ENCODE measurements at places on chromosomes 5 and 9. TPM values are rescaled to one million over a fixed set of nuclear protein-coding genes. Genes with fewer than 3 reads are reported as not detected.
A peak's percentile ranks its signal among the peaks of the same experiment; 100 is the strongest.

GRCh38 chr5:5617024-5617423, 194.5 kb downstream of the ICE1 start:
- DNase-seq, result no peak

DNA sequence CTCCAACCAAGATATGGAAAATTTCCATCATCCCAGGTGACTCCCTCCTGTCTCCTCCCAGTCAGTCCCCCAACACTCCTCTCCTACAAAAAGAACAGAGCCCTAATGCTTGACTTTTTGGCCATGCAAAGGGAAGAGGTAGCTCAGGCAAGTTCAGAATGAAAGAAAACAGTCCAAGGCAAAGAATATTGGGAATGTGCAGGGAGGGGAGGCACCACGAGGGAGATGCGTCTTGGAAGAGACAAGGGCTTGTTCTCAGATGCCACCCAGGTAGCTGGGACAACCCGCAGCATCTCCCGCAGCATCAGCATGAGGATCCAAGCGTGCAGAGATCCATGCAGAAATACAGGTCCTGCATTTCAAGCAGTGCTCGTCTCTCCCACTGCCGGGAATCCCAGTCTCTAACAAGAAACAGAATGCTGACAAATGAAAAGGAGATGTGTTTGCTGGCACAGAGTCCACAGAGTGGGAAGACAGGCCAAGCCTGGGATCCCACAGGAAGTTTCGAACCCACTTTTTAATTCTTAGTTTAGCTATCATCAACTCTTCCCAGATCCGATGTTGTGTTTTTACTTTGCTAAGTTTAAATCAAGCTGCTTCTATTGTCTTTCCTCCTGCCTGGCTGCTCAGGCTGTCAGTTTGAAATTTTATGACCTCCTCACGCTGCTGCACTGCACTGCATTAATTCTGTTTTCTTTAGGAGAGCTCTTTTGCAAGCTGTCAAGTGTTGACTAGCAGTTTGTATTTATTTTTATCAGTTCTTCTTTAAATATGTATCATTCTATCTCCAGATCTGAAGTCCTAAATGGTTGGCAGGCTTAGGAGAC, 86.8 kb upstream of the OSMR start:
- DNase-seq, result no peak

- DNase-seq, result peak; percentile 88
Observed at GRCh38 chr9:33778700-33779351, 16.5 kb upstream of the PRSS3 start.

DNA sequence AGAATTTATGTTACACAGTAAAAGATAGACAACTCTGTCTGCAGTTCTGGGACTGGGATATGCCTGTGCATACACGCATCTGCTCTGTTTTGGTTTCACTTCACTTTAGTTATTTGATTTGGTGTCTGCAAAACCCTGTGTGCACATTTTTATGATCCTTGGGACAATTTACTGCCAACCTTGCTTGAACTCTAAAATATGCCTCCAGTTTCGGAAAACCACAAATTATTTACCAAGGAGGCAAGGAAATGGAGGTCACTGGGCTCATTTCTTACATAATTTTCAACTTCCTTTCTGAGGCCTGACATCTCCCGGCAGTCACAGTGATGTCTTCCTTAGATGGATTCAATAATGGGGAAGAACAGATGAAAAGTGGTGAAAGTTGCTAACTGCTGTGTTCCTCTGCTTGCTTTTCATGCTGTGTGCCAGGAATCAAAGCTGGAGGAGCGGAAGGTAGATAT, 61.2 kb upstream of the TAF11L2 start:
- DNase-seq, result peak; percentile 48

Gene AGXT2
- total RNA-seq, result not detected

Gene ZBTB26
- 7.6 TPM for total RNA-seq

All from Karpas-422 (cell line).